ENCODE measurements at places on chromosomes 2 and 18.

DNA sequence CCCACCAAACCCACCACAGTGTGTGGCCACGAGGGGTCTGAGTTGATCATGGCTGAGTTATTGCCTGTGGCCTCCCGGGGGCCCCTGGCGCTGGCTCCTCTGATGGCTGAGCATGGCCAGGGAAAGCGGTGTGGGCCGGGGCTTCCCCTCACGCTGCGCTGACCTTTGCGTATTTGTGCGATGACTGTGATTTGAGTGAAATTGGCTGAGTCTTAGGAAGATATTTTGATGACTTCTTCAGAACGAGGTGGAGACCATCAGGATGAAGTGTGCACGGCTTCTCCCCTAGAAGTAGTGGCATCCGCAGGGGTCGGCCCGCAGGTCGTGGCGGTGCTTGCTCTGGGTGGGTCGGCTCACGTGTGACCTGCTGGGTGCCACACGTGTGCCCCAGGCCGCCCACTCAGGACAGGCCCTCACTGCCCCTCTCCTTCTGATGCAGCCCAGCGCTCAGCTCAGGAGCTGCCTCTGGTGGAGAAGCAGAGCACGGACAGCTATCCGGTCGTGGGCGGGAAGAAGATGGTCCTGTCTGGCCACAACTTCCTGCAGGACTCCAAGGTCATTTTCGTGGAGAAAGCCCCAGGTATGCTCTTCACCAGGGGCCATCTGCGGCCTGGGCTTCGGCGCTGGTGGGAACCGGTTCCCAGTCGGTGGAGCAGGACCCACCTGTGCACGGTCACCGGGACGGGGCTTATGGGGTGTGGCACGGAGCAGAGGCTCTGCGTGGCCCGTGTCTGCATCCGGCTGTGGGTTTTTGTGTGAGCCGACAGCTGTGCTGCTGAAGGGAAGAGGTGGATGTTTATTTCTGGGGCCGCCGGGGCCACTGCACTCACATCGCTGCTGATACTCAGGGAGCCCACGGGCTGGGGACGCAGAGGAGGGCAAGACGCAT, 55.8 kb downstream of the NFATC1 start:
- no peak for DNase-seq

- no peak for DNase-seq
These were observed 17.9 kb downstream of the TMEM127 start for GRCh38 chr2:96247896-96248295.

GRCh38 chr2:227534714-227535113, 62.8 kb downstream of the AGFG1 start:
- DNase-seq: no peak

DNA sequence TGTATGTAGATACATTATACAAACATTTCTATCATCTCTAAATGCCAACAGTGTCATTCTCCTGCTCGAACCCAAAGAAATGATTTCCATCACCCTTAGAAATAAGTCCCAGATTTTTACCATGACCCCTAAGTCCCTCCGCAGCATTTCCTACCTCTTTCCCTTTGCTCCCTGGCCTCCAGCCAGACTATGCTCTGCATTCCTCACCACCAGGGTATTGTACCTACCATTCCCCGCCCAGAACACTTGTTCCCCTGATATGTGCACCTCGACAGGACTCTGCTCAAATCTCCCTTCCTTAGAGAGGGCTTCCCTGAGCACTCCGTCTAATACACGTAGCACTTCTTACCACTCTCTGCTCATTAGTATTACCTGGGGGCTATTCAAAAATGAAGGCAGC, 630.2 kb downstream of the ARHGAP15 start:
- no peak for DNase-seq

DNA sequence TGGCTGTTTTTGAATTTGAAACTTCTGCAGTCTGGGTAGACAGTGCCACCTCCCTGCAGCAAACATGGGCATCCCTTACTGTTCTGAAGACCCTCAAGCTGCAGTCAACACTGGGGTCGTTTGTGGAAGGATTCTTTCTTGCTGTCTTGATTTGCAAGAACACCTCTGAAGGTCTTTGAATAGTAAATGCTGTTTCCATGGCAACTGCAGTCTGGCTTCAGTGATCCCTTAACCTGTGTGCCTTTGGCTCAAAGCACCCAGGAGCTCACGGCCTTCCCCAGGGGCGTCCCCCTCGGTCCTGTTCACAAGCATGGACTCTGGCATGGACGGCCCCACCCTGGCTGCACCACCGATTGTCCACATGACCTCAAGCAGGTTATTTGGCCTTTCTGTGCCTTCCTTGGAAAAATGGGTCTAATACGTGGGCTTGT, 38.3 kb downstream of the LRRFIP1 start:
- DNase-seq: no peak

- DNase-seq: no peak
These were observed 1.4 kb downstream of the ELP2 start for GRCh38 chr18:36130883-36131653.

DNA sequence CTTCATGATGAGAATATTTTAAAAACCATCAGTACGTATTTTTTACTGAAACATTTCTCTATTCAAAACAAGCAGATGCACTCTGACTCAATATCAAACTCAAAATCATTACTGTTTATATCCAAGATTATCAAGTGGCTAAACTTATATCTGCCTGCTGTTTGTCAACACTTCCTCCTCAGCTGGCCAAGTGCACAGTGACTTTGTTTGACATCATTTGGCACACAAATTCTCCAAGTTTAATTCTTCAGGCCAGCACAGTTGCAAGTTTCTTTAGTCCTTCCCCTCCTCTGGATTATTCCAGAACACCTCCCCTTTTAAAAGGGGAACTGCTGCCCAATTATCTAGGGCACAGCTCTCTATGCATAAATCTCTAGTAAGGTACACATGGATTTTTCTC, 346.6 kb downstream of the FSIP2 start:
- no peak for DNase-seq

DNA sequence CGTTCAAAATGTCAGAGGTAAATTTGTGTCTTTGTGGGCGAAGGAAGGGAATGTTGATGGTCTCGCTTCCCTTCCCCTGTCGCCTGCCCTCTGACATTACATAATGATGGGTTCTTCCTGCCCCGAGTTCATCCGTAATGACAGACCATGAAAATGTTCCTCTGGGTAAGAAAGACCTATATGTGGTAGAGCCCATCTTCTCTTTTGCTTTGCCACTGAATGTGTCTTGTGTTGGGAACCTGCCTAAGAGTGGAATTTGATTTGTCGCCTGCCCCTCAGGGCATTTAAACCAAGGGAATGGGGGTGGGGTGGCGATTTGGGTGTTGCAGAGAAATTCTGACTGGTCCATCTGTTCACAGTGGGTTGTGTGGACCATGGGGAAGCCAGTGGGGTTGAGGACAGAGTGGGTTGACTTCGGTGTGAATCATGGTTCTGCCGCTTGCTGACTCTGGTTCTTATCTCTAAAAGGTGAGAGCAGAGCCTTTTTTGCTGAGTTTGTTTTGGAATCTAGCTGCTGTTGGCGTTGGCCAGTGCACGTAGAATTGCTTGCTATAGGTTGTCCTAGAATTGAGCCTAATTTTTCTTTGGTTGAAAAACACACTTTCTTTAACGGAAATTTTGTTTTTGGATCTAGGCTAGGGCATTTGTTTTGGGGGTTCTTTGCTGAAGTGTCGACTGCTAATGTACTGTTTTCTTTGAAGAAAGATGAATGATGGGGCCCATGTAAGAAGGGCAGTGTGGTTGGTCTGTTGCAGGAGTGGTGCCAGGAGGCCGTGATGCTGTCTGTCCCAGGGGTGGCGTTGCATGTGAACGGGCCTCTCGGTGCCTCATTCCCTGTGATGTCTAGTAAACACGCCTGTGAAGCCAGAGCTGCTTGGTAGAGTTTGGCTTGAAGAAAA, 1.3 kb downstream of the INPP4A start:
- no peak for DNase-seq

Measured in effector CD4-positive, alpha-beta T cell (primary cell).